ENCODE measurements at places on chromosomes 11 and 22. TPM values are rescaled to one million over a fixed set of nuclear protein-coding genes. Genes with fewer than 3 reads are reported as not detected.

DNA sequence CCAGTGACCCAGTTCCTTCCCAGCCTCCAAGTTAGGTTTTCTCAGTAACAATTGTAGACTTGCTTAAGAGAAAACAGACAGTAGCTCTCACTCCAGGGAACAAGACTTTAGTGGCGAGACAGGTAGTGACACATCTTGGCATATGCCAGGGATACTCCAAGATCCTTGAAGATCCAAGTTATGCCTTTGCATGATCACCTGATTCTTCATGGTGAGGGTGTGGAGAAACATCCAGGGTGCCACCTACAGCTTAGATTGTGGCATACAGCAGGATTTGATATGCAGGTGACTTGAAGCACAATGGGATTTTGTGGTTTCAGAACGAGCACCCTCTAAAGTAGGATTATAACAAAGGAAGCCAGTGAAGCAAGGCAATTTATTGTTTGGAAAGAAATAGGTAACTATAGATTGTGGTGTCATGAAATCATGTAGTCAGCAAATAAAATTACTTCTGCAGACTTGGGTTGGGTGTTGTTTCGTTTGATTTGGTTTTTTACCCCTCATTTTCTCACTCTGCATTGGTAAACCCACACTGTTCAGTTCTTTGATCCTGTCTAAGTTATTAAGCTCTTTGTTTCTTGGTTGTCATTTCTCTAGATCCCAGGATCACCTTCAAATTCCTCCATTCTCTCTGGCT lies 9.2 kb downstream of the POU2AF3 start:
- no peak for DNase-seq

DNA sequence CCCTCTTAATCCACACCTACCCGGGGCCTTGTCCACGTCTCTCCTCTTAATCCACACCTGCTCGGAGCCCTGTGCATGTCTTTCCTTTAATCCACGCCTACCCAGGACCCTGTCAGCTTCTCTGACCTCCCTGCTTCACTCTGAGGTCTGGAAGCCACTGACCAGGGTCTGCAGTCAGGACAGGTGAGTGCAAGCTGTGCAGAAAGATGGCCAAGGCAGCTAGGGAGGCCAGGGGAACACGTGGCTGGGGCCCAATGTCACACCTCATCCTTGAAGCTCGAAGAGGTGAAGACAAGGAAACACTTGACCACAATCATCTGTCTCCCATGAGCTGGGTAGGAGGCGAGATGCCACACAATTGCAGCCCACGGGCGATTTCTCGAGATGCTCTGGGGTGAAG lies 1516.9 kb downstream of the BRD1 start:
- DNase-seq: no peak

DNA sequence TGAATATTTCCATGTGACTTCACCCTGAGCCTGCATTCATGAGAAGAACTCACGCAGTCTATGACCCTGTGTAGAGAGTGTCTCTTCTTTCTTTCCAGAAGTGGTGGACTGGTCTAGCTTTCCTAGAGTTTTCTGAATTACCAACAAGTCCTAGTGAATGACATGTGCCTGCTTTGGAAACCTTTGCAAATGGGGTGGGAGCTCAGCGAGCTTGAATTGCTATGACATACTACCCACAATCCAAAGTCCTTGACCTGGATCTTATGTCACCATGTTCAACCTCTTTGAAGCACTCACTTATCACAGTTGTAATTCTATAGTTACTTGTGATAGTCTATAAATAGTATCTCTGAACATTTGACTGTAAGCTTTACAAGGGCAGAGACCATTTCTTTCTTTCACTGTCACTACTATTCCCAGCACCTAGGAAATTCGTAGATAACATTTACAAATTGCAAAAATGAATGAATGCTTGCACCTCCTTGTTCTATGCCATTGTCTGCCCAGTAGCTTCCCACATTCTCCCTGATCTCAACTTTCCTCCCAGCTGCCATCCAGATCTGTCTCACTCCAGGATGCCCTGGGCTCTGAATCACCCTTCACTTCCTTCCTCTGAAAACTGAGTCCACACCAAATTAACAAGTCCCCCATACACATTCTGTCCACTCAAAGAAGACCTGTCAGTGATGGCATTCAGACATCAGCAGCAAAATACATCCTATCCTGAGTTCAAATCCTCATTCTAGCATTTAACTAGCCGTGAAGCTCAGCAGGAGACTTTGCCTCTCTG lies 201.9 kb upstream of the SESN3 start:
- no peak for DNase-seq

DNA sequence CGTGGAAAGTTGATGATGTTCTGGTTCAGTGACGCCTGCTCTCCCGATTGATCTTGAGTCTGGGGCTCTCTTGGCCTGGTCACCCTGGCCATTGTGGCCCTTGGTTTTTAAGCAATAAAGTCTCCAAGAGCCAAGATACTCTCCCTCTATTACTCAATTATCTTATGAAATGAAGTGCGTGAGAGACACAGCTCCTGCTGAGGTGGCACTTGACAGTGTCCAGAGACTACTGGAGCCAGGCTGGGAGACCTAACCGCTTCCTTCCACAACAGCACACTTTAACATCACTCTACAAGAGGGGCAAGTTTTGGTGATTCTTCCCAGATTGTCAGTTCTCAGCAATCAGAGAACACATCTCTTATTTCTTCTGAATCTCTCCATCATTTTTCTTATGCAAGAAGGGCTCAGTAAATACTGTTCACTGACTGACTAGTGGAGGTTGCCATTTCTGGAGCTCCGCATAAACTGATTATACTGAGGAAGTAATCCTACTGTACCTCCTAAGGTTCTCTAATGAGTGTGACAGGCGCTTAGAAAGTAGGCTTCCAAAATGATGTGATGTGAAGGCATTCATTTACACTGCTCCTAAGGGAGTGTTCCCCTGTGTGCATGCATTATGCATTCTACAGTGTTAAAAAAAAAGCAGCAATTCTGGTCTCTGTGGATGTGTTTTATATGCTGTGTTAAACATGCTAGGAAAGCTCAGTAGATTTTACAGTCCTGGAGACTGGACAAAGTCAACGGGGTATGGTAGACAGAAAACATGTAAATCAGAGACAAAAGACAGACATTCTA lies 968.0 kb downstream of the OPCML start:
- DNase-seq: no peak

GRCh38 chr22:29308148-29308790 lies 1.8 kb downstream of the GAS2L1 start:
- no peak for DNase-seq

DNA sequence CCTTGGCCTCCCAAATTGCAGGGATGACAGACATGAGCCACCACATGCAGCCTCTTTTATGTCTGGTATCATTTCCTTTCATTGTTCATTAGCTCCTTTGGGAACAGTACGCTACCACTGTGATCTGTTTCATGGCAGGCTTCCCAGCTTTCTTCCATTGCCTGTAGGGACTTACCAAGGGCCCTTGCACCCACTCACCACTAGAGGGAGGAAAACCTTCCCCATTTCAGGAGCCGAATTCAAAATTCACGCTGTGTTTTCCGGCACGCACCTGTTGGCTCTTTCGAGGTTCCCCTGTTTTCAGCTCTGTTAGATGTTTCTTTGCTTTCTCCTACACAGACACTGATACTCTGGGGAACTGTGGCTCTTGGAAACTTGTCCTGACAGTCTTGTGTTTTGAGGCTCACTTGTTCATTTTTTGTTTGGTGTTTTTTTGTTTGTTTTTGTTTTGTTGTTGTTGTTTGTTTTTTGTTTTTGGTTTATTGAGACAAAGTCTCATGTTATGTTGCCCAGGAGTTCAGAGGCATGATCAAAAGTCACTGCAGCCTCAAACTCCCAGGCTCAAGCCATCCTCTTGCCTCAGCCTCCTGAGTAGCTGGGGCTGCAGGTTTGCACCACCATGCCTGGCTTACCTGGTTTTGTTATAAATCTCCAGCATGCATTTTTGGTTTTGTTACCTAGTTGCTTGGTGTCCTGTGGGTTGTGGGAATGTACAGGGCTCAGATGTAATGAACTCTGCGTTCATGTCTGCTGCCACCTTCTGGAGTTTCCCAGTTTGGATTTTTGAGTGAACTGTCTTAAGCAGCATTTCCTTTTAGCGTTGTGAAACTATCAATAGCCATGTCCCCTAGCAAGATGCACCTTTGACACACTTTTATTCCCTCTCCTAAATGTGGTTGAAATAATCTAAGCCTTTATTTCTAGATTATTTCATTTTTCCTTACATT lies 2.3 kb downstream of the KRTAP5-11 start:
- peak; percentile 58 for DNase-seq

DNA sequence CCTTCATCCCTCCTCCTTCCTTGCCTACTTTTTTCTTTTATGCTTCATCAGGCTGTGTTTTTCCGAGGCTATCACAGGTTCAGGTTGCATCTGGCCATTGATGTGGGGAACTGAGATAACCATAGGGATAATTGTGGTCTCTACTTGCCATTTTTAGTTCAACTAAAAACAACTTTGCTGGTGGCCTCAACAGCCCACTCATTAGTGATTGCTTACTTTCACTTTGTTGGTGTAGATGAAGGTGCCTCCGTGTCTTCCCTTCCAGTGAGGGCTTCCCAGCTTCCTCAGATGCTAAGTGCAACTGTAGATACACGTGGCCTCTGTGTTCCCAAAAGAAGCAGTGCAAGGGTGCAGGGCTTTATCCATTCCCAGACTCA lies 35.0 kb downstream of the KCNJ1 start:
- no peak for DNase-seq

- DNase-seq: no peak
Observed at GRCh38 chr11:59556917-59557348, 45.6 kb downstream of the OR4D9 start.

DNA sequence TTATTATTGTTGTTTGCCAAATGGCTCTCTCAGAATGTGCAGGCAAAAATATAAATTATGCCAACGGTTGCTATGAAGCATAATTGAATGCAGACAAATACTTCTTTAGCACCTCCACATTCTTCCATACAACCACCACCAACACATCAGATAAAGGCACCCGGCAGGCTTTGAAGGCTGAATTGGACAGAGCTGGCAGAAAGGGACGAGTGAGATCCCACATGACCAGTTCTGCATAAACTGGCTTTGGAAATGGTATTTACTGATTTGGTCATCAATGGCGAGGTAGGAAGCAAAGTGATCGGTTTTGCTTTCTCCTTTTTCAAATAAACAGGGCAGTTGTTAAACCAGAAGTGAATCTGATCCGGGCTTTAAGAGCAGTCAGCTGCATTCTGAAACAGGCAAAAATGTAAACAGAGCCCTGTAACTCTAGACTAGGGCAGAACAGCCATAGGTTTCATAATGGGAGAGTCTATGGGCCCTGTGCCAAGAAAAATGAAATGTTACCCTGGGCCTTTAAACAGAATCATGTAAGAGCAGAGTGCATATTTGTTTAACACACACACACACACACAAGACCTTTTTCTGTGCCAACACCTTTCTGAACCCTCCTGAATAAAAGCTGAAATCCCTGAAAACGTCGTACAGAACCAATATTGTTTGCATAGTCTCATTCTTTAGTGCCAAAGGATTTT lies 97.7 kb downstream of the MPPED2 start:
- DNase-seq: peak; percentile 60

DNA sequence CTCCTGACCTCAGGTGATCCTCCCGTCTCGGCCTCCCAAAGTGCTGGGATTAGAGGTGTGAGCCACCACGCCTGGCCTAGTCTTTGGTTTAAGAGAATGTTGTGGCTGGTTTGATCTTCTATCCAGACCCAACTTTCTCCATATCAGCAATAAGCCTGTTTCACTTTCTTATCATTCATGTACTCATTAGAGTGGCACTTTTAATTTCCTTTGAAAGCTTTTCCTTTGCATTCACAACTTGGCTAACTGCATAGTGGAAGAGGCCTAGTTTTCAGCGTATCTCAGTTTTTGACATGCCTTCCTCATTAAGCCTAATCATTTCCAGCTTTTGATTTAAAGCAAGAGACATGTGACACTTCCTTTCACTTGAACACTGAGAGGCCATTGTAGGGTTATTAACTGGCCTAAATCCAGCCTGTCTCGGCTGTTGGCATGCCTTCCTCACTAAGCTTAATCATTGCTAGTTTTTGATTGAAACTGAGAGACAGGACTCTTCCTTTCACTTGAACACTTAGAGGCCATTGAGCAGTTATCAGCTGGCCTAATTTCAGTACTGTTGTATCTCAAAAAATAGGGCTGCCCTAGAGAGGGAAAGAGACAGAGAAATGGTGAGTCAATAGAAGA lies 13.1 kb upstream of the RPL3 start:
- no peak for DNase-seq

DNA sequence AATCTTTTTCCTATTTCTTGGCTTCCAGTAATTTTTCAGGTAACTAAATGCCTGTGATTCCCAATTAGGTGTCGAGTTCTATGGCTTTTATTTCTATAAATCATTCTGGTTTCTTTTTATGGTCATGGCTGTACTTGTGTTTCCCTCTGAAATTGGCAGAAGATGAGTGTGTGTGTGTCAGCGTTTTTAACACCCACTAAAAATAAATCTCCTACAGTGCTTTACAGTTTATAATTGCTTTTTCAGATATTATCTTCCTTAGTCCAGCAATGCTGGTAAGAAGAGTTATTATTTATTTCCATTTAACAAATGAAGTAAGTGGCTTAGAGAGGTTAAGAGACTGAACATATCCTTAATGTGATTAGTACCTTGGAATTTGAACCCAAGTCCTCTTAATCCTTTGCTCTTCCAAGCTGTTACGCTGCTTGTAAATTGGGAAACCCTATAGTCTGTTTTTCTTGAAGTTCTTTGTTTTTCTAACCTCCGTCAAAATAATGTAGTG lies 125.2 kb downstream of the TEAD1 start:
- DNase-seq: no peak

DNA sequence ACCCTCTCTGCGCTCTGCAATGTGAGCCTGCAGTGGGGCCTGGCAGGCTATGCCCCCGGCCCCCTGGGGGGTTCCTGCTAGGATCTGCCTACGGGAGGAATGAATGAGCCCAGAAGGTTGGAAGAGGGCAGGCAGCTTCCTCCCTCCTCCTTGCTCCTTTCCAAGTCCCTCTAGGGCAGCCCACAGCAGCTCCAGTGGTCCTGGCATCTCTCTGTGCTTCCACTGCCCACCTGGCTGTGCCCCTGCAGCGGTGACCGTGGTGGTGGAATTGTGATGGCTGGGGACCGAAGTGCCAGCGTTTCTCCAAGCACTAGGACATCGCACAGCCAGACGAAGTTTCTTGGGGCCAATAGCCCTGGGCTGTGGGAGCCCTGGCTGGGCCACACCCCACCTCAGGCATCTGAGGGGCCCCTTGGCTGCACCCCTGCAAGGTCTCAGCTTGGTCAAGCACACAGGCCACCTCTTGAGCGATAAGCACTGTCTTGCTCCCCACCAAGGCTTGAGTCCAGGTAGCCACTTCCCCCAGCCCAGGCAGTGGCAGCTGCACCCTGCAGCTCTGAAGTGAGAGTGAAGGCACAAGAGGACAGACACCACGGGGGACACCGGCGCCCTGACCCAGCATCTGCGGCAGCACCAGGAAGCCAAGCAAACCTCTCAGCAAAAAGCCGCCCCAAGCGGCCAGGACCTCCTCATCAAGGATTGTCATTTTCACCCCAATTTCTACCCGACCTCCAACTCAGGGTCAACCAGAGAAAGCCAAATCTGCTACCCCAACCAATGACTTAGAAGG lies 346.3 kb downstream of the CTTN start:
- no peak for DNase-seq

GRCh38 chr22:49961005-49961600 lies 531 bp downstream of the PIM3 start:
- peak; percentile 55 for DNase-seq

Gene MAJIN
- not detected for total RNA-seq

Gene MS4A4A
- total RNA-seq: 7.6 TPM

Gene SAA1
- total RNA-seq: 17.1 TPM

Measured in transverse colon (tissue), 4 donors.